Stimulated activated CD4-positive, alpha-beta T cell treated with anti-CD3 and anti-CD28 coated beads, Interleukin-1b, Interleukin-23, amount 100 ng/mL, for 1 hour (primary cell): ENCODE measurements at places on chromosomes 11 and 22.

DNA sequence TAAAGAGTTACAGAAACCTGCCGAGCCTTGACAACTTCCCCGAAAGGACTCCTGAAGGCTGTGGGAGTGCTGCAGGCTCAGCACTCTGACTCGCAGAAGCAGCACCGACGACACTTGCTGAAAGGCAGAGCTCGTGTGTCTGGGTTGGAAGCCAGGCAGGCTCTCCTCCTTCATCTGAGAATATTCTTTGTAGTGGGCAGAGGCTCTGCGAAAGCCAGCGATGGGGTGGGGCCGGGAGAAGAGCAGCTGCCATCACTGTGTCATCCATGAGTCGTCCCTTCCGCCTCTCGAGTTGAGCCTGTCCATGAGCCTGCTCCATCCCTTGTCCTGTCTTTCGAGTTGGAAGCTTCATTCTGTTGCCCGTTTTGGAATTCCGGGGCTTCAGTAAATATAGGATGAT, 11.9 kb downstream of the GLB1L2 start:
- no peak for DNase-seq

DNA sequence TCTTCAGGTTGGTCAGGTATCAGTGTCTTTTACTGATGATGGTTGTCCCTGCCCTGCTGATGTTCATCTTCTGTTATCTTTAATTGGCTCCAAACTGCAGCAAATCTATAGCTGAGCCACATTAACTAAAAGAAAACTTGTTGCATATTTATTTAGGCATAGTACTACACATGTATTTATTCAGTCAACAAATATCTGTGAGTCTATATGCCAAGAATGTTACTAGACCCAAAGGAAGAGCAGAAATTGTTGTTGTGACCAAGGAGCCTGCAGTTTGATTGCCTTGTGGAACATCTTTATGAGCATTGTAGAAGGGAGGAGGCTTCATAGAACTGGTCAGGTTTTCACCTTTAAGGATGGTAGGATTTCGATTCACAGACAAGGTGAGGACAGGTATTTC, 10.1 kb downstream of the BMAL1 start:
- DNase-seq: no peak

DNA sequence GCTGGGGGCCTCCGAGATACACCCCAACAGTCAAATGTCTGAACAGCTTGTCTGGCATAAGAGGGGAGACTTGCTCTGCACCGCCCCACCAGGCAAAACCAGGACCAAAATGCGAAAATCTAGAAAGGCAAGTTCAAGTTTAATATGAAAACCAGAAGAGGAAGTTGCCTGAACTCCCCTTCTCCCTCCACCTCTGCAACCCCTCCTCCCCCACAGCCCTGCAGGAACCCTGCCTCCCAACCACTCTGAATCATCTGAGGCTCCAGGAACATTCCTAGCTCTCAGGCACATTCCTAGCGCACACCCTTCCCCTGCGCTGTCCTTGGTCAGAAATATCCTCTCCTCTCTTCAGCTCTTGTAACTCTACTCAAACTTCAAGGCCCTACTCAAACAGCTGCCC, 36.7 kb downstream of the ISX start:
- no peak for DNase-seq

- DNase-seq: no peak
Observed at GRCh38 chr11:78156127-78156844, 16.9 kb upstream of the ALG8 start.
